ENCODE measurements at places on chromosomes 4 and X. TPM values are rescaled to one million over a fixed set of nuclear protein-coding genes. Genes with fewer than 3 reads are reported as not detected.
A peak's percentile ranks its signal among the peaks of the same experiment; 100 is the strongest.

Gene CLCN4
- 37.6 TPM for total RNA-seq

Gene ERCC6L
- not detected for total RNA-seq

Gene ADAM29
- not detected for total RNA-seq

Gene C4orf50
- not detected for total RNA-seq

Gene DTHD1
- not detected for total RNA-seq

Gene SPRY1
- total RNA-seq, result 118 TPM

Gene MND1
- total RNA-seq, result not detected

Gene ARMCX4
- 5.9 TPM for total RNA-seq

DNA sequence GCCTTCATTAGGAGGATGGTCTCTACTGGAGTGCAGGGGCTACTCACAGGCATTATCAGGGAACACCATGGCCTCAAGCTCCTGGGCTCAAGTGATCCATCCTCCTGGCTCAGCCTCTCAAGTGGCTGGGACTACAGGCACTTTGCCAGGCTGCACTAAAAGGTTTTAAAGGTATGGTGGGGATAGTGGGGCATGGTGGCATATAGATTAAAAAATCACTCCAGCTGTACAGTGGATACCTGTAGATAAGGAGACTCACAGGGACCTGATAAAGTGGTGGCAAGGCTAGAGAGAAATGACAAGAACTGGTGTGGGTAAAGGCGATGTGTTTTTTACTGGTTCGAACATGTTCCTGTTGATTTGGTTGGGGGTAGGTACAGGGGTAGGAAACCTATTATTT lies 5.9 kb downstream of the ZAR1 start:
- no peak overlapping the region for H3K4me3 ChIP-seq
- H3K36me3 ChIP-seq, result peaks cover 19% of the 10 kb centered on the region
- peaks cover 1% of the 10 kb centered on the region for H3K27me3 ChIP-seq
- H3K4me1 ChIP-seq, result no peaks in the 10 kb centered on the region
- DNase-seq, result no peak
- no peak overlapping the region for H3K27ac ChIP-seq

DNA sequence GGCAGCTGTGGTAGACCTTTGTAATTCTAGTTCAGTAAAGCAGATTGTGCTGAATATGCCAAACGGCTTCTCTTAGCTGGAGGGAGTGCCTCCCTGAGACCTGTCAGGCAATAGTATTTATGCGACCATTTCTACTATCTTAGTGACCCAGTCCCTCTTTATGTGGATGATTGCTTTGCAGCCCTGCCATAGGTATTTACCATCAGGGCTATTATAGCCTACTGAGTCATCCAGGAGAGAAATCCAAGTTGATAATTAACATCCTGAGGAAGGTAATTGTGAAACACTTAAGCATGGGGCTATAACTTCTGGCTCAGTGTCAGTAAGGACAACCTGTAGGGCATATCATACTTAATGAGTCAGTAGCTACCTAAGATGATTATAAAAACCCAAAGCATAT lies 103.9 kb upstream of the MAOA start:
- H3K4me1 ChIP-seq, result no peaks in the 10 kb centered on the region
- no peaks in the 10 kb centered on the region for H3K27me3 ChIP-seq
- no peaks in the 10 kb centered on the region for H3K36me3 ChIP-seq
- no peak overlapping the region for H3K4me3 ChIP-seq
- H3K27ac ChIP-seq, result no peak overlapping the region

GRCh38 chr4:109701566-109702410 lies 1.5 kb downstream of the CASP6 start:
- peak overlapping the region; percentile 84 for H3K27ac ChIP-seq
- H3K36me3 ChIP-seq, result peaks cover 5% of the 10 kb centered on the region
- peak overlapping the region; percentile 73 for H3K4me3 ChIP-seq
- H3K27me3 ChIP-seq, result no peaks in the 10 kb centered on the region
- DNase-seq, result no peak
- H3K4me1 ChIP-seq, result peaks cover 26% of the 10 kb centered on the region

DNA sequence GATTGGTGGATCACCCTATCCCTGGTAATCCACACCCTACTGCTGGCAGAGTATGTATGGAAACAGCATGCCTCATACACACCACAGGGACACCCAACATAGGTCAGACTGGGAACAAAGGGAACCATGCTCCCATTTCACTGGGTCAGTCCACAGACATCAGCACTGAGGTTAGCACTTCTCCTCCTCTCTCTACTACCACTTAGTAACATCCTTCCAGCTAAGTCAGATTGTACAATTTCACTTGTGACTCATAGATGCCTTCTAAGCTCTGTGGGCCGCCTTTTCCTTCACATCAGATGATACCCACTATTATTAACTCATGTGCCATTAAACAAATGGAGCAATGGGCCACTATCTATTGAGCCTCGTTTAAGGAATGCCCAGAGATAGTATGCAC lies 15.5 kb upstream of the ZXDA start:
- H3K4me1 ChIP-seq, result no peaks in the 10 kb centered on the region
- no peak for DNase-seq
- H3K4me3 ChIP-seq, result no peak overlapping the region
- H3K36me3 ChIP-seq, result no peaks in the 10 kb centered on the region

DNA sequence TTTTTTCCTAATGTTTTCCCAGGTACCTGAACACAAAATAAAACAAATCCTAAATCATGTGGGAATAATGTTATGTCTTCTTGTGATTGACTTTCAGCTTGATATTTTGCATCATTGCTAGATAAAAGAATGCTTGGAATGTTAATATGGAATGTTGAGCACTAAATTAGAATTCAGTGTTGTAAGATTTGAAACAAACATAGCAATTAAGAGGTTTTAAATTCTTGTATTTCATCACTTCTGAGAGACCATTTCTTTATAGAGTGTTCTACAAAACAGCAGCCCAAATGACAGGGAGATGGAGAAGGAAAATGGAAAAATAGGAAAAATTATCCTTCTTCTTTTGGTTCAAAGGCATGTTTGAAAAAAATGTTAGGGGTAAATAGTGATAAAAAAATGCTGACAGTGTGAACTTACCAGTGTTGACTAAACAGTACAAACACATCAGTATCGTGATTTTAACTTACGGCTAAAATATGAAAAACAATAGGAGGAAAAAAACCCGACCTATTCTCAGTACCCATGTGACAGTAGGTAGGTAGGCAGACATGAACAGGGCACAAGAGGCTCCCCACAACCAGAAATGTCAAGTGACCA lies 102.6 kb upstream of the PDE5A start:
- H3K27me3 ChIP-seq, result no peaks in the 10 kb centered on the region
- no peaks in the 10 kb centered on the region for H3K36me3 ChIP-seq
- no peak for DNase-seq
- no peak overlapping the region for H3K27ac ChIP-seq
- no peaks in the 10 kb centered on the region for H3K4me1 ChIP-seq

- H3K27me3 ChIP-seq, result no peaks in the 10 kb centered on the region
- H3K27ac ChIP-seq, result no peak overlapping the region
- peak; percentile 46 for DNase-seq
- no peaks in the 10 kb centered on the region for H3K4me1 ChIP-seq
Observed at GRCh38 chrX:1492421-1493012, 39.8 kb upstream of the ASMTL start.

DNA sequence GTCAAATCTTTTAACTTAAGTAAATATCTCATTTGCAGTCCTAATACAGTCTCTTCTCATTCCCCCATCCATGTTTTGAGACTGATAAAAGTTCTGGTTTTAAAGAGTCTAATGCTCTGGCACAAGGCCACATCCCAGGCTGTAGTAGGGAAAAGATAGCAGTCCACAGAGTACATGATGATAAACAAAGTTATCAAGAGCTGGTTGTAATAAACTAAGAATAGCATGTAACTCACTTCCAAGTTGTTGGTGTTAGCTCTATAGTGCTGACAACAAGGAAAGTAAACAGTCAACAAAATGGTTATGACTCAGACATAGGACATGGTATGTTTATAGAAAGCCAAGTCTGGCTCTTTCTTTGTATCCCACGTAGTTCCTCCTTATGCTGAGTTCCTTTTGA lies 21.8 kb upstream of the AREG start:
- no peak overlapping the region for H3K4me3 ChIP-seq
- H3K36me3 ChIP-seq, result no peaks in the 10 kb centered on the region
- H3K27me3 ChIP-seq, result no peaks in the 10 kb centered on the region
- H3K27ac ChIP-seq, result peak overlapping the region; percentile 44
- DNase-seq, result no peak
- peaks cover 23% of the 10 kb centered on the region for H3K4me1 ChIP-seq

- no peak for DNase-seq
- no peak overlapping the region for H3K4me3 ChIP-seq
- no peaks in the 10 kb centered on the region for H3K27me3 ChIP-seq
- no peak overlapping the region for H3K27ac ChIP-seq
Observed at GRCh38 chrX:38837389-38837788, 36.1 kb downstream of the MID1IP1 start.

GRCh38 chrX:12804655-12805054 lies 13.4 kb downstream of the PRPS2 start:
- H3K4me1 ChIP-seq, result no peaks in the 10 kb centered on the region
- H3K27me3 ChIP-seq, result no peaks in the 10 kb centered on the region
- no peak overlapping the region for H3K4me3 ChIP-seq
- no peaks in the 10 kb centered on the region for H3K36me3 ChIP-seq
- DNase-seq, result no peak
- no peak overlapping the region for H3K27ac ChIP-seq

DNA sequence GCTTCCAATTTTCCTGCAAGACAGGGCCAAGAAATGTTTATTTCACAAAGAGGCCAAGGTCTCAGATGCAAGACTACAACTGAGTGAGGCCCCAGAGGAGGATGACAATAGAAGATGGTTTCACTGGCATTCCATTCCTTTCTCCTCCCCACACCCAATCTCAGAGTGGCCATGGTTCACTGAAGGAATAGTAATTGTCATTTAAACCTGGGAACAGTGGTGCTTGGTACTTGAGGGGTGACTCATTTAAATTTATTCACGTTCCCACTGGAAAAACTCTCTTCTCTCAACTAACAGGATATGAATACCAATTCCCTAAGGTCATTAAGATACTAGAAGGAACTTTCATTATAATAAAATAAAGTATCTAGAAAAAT lies 35.3 kb upstream of the CXCL8 start:
- no peaks in the 10 kb centered on the region for H3K4me1 ChIP-seq
- H3K4me3 ChIP-seq, result no peak overlapping the region
- peak overlapping the region; percentile 41 for H3K27ac ChIP-seq
- DNase-seq, result no peak

DNA sequence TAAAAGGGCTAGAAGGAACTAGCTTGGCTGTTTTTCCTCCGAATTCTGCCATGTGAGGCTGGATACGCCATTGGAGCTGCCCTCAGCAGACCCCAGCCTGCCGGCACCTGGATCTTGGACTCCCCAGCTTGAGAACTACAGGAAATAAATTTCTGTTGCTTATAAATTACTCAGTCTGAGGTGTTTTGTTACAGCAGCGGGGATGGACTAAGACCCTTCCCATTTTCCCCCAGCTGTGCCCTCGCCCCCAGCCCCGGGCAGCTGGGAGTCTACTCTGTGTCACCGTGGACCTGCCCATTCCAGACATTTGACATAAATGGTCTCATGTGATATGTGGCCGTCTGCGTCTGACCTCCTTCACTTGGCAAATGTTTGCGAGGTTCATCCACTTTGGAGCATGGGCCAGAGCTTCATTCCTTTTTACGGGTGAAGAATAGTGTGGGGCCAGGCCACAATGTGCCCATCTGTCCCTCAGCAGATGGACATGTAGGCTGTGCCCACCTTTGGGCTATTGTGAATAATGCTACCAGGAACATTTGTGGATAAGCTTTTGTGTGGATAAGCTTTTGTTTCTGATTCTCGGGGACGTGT lies 30.7 kb upstream of the SPON2 start:
- peak overlapping the region; percentile 51 for H3K27ac ChIP-seq
- H3K4me1 ChIP-seq, result peaks cover 21% of the 10 kb centered on the region
- DNase-seq, result peak; percentile 57
- no peak overlapping the region for H3K4me3 ChIP-seq

DNA sequence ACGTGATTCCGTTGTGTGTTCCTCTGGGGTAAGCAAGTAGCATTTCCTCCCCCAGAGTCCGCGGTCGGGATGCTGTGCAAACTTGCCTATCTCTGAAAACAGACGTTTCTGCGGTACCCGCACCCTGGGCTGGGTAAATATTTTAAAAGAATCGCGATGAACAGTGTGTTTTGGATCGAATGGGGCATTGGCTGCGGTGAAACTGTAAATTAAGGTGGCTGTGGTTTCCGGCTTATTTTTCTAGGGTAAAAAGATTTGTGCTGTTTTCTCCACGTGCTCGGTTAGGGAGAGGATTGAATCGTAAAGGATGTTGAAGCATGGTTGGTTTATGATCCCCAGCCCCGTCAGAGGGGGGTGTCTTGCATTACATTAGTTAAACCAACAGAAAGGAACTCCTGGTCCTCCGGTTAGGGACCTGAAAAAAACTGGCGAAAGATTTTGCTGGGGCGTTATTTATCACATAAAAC lies 1.2 kb downstream of the HHIP start:
- peaks cover 22% of the 10 kb centered on the region for H3K4me1 ChIP-seq
- H3K4me3 ChIP-seq, result peak overlapping the region; percentile 52
- no peak for DNase-seq
- no peak overlapping the region for H3K27ac ChIP-seq
- no peaks in the 10 kb centered on the region for H3K27me3 ChIP-seq

DNA sequence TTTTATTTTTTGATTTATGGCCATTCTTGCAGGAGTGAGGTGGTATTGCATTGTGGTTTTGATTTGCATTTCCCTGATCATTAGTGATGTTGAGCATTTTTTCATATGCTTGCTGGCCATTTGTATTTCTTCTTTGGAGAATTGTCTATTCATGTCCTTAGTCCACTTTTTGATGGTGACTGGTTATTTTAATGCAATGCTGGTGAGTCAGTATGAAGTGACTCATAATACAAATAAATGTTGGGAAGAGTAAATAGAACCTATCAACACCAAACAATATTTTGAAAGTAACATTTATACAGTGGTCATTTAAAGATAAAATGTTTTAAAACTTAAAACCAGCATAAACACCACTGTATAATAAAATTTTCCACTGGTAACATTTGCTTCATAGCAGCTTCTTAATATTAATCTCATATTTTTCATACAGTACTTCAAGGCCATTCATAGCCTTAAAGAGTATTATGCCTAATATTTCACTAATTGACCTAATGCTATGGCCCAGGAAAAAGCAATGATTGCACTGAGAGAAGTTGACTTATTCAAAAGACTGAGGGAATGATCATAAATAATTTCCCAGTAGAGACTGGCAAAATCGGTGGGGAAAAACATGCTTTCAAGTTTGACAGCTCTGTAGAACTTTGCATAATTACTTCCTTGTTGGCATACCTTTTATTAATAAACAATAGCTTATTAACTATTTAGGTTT lies 33.9 kb downstream of the CASK start:
- H3K27me3 ChIP-seq, result no peaks in the 10 kb centered on the region
- H3K36me3 ChIP-seq, result no peaks in the 10 kb centered on the region
- no peak for DNase-seq

DNA sequence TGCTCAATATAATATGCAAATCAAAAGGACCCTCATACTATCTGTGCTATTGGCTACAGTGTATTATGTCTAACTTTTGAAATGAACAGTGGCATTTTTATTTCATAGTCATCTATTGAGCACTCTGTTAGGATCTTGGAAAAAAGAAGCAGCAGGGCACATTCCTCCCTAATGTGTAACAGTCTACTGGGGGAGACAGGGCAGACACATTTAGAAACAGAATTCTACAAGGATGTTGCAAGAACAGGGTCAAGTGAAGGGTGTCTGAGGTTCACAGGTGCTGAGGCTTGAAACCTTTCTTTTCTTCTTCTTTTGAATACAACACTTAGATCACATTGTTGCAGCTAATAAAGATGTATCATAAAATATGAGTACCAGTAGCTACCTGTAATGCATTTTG lies 129.7 kb upstream of the SLC4A4 start:
- no peaks in the 10 kb centered on the region for H3K36me3 ChIP-seq
- DNase-seq, result no peak

GRCh38 chr4:57102050-57102624 lies 8.0 kb downstream of the IGFBP7 start:
- peak overlapping the region; percentile 71 for H3K27ac ChIP-seq
- no peak overlapping the region for H3K4me3 ChIP-seq
- no peaks in the 10 kb centered on the region for H3K27me3 ChIP-seq
- no peaks in the 10 kb centered on the region for H3K4me1 ChIP-seq
- no peaks in the 10 kb centered on the region for H3K36me3 ChIP-seq
- peak; percentile 81 for DNase-seq

All from right atrium auricular region (tissue), 2 donors.